ENCODE measurements at places on chromosomes 3 and 15.

DNA sequence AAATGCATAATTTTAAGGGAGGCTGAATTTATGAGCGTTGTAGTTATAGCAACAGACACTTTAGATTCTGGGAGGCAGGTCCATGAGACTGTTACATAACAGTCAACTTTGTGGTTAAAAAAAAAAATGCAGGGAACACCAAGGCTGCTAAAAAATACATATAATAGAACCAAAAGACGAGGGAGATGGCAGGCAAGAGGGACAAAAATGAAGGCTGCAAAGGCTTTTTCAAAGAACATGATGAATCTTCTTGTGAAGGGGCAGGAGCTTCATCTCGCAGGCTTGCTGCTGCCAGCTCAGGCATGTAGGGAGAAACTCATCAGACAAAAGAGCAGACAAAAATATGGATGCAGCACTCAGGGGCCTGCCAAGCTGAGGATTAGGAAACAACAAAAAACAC lies 243.9 kb downstream of the SHQ1 start:
- no peak for DNase-seq

- no peak for DNase-seq
Observed at GRCh38 chr3:51777985-51778384, 1.1 kb downstream of the IQCF6 start.

DNA sequence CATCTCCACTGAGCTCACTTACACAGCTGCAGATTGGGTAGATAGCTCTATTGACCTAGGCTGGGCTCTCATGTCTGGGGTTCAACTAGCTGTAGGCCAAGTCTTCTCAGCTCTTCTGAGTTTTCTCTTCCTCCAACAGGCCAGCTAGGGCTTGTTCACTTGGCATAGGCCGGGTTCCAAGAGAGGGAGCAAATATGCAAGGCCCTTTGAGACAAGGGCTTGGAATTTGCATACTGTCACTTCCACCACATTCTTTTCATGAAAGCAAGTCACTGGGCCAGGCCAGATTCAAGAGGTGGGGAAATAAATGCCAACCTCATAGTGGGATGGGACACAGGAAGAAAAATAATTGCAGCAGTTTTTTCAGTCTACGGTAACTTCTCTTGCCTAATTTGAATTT lies 25.2 kb downstream of the PIGB start:
- no peak for DNase-seq

DNA sequence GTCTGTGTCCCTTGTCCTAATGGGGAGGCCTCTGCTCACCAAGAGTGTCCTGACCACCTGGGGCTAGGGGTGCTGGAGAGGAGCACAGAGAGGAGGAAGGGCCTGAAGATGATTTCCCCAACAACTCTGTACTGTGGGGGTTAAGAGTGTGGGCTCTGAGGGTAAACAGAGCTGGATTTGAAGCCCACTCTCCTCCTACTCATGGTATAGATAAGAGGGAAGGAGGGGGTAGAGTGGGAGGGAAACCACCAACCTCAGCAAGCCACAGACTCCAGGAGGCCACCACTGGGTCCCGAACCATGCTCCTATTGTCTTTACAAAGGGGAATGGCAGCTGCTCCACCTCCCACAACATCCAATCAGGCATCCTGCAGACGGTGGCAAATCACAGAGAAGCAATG lies 103.6 kb upstream of the RNU6-1 start:
- DNase-seq: no peak

DNA sequence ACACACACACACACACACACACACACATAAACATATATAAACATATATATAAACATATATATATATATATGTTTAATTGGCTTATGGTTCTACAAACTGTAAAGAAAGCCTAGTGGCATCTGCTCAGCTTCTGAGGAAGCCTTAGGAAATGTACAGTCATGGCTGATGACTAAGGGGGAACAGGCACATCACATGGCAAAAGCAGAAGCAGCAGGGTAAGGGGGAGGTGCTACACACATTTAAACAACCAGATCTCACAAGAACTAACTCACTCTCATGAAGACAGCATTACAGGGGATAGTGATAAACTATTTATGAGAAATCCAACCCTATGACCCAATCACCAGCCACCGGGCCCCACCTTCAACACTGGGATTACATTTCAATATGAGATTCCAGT lies 922.9 kb downstream of the SI start:
- no peak for DNase-seq

GRCh38 chr3:171213178-171213577 lies 186.7 kb upstream of the SLC2A2 start:
- no peak for DNase-seq

GRCh38 chr3:58296269-58296668 lies 9.8 kb upstream of the RPP14 start:
- no peak for DNase-seq

GRCh38 chr15:62249501-62249900 lies 84.4 kb upstream of the C2CD4B start:
- DNase-seq: no peak

GRCh38 chr3:60657972-60658371 lies 593.3 kb downstream of the FHIT start:
- no peak for DNase-seq

DNA sequence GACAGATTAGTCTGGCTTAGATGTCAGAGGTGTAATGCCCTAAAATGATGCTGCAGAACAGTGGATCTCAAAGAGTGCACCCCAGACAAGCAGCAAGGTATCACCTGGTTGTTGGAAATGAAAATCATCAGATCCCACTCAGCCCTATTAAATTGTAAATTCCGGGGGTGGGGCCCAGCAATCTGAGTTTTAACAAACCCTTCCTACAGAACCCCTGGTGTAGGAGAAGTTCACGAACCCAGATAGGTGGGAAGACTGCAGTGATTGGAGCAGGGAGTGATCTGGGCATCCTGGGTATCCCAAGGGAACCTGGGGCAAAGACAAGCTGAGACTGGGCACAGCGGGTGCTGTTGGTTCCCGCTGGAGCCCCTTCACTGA lies 24.3 kb upstream of the THRB start:
- DNase-seq: no peak

GRCh38 chr3:175457301-175457700 lies 598.2 kb downstream of the NAALADL2 start:
- DNase-seq: no peak

DNA sequence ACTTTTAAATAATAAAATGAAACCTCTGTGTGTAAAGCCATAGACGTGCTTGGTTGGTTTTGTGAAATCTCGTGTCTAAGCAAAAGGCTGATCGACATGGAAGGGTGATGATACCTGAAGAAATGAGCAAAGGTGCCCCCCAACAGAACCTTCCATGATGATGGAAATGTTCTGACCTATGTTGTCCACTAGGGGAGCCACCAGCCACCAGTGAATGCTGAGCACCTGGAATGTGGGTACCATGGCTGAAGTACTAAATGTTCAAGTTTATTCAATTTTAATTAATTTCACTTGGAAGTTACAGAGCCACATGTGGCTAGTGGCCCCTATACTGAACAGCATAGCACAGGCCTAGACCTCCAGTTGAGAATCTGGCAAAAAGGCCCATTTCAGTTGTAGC lies 158.8 kb downstream of the POLR2M start:
- no peak for DNase-seq

- no peak for DNase-seq
Observed at GRCh38 chr15:30921106-30921505, 17.4 kb downstream of the FAN1 start.

GRCh38 chr3:27380433-27381357 lies 11.5 kb upstream of the NEK10 start:
- no peak for DNase-seq

DNA sequence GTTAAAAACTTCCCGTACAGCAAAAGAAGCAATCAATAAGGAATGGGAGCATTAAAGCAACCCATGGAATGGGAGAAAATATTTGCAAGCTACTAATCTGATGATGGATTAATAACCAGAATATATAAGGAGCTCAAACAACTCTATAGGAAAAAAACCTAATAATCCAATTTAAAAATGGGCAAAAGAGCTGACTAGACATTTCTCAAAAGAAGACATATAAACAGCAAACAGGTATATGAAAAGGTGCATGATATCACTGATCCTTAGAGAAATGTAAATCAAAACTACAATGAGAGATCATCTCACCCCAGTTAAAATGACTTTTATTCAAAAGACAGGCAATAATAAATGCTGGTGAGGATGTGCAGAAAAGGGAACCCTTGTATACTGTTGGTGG lies 52.7 kb upstream of the POU1F1 start:
- DNase-seq: no peak

Data from stromal cell of bone marrow (primary cell).